Esophagus squamous epithelium (tissue), 5 donors: ENCODE measurements at places on chromosomes 1 and 21.

GRCh38 chr1:21258331-21259134 is 31.7 kb downstream of the ECE1 start:
- DNase-seq, result no peak

GRCh38 chr1:3213730-3214129 is 144.7 kb downstream of the PRDM16 start:
- DNase-seq, result no peak

- no peak for DNase-seq
These were observed 41.7 kb downstream of the WDR4 start for GRCh38 chr21:42837421-42838211.

DNA sequence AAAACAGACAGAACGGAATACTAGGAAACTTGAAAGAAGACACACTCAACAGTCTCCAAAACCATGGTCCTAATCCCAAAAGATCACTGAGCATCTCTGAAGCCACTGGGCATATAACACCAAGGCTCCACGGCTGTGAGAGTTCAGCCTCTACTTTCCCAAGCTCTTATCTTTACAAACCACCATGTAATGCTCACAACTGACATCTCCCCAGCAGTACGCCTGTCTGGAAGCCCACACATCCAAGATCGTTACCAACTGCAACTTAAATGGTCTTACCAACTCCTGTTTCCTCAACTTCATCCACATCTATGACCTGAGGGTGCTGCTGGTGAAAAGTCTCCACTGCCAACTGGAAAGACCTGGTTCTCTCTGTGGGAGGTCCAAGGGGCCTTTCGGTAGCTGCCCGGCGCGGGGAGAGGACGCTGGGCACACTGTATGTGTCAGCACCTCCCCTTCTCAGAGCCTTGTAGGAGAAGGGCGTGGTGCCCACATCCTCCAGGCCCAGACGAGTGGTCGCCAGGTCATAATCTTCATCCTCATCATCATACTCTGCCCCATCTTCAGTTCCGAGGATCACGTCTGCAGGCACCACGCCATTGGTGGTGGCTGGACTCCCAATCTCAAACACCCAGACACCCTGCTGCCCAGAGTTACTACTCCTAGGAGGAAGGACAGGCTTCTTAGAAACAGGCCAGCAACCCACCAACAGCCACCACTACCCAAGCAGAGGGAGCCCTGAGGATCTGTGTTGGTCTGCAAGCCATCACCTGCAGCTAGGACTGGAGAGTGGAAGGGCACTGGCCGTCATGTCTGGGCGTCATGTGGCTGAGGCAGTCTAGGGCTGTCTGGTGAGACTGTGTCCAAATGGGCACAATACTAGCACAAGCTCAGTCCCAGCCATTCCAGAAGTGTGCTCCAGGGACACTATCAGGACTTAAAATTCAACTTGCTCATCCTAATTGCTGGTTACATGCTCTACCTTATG is 23.0 kb downstream of the NID1 start:
- DNase-seq, result no peak

- DNase-seq, result no peak
These were observed 20.6 kb downstream of the QSOX1 start for GRCh38 chr1:180175291-180175690.

DNA sequence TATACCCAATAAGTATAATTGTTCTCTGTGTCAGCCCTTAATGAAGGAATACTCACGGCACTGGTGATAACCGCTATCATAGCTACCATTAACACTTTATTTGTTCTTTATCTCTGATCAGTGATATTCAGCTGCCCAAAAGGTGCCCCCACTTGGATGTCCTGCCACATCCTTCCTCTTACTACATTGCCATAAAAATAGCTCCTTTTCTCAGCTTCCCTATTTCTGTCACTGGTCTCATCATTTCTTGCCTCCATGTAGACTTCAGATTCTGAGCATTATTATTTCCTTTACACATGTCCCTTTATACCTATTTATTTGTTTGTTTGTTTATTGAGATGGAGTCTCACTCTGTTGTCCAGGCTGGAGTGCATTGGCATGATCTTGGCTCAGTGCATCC is 2.7 kb upstream of the RAB29 start:
- no peak for DNase-seq
